ENCODE measurements at places on chromosomes 7 and 10.

GRCh38 chr7:91137788-91138368 lies 126.4 kb upstream of the FZD1 start:
- no peak for DNase-seq

- no peak for DNase-seq
Observed at GRCh38 chr7:47625861-47626715, 44.2 kb upstream of the TNS3 start.

GRCh38 chr7:81111358-81111757 lies 192.5 kb upstream of the SEMA3C start:
- DNase-seq, result no peak

DNA sequence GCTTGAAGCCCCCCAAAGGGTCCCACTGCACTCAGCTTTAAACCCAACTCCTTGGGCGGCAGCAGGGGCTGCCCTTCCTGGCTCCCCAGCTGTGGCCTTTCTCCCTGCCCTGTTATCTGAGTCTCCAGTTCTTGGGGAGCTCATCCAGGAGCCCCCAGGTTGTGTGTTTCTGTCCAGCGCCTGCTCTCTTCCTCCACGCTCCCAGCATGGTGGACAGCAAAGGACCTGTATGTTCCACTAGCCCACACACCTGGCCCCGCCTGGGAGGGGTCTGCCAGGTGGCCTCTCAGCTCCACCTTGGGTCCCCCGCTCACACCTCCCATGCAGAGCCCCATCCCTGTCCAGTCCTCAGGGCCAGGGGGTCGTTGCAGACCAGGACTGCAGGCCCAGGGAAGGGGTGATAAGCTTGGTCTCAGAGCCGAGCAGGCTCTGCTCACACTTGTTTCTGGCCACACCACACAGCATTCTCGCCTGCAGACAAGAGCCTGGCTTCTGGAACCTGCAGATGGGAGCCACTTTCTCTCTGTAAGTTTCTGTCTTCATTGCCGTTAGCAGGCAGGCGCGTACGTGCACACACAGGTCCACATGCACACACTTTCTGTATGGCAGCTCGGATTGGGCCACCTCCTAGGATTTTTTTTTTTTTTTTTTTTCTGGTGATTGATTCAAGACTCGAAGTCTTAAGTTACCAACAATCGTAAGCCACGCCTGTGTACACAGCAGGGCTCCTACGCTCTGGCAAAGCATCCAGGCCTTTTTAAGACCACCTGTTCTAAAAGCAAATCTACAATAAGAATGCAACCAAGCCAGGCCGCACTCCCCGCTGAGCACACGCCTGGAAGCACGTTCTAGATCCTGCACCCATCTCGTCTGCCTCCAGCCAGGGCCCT lies 104.6 kb downstream of the CYTH3 start:
- no peak for DNase-seq

- no peak for DNase-seq
Observed at GRCh38 chr7:36790311-36790787, 66.1 kb upstream of the AOAH start.

DNA sequence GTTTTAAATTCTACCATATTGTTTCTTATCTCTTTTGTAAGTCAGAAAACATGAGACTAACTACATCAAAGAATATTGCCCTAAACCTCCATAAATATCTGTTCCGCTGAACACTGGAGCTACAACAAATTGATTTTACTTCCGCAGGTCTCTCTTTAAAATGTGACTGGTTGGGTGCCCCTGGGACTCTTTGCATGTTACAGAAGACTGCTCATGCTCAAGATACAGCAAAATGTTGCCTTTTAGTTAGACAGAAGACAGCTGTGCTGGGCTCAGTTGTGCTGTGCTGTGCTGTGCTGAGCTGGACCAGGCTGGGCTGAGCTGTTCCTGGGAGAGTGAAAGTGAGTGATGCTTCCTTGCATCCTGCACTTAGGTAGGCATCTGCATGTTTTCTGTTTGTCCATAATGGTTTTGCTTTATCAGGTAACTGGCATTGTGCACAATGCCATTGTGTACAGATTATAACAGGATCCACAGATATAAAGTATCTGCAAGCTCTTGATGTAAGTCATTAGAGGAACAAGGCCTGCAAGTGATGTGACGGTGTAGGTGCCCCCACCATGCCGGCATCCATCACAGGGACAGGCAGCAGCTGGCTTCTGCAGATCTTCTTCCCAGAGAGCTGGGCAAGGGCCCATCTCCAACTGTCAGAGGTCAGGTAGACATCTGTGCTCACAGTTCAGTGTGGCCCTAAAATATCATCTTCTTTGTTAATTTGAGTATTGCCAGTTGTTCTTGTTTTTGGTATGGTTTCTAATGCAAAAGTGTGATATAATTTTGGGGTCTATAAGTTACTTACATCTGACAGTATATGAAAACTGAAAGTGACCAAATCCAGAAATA lies 972.5 kb upstream of the CELF2 start:
- no peak for DNase-seq

DNA sequence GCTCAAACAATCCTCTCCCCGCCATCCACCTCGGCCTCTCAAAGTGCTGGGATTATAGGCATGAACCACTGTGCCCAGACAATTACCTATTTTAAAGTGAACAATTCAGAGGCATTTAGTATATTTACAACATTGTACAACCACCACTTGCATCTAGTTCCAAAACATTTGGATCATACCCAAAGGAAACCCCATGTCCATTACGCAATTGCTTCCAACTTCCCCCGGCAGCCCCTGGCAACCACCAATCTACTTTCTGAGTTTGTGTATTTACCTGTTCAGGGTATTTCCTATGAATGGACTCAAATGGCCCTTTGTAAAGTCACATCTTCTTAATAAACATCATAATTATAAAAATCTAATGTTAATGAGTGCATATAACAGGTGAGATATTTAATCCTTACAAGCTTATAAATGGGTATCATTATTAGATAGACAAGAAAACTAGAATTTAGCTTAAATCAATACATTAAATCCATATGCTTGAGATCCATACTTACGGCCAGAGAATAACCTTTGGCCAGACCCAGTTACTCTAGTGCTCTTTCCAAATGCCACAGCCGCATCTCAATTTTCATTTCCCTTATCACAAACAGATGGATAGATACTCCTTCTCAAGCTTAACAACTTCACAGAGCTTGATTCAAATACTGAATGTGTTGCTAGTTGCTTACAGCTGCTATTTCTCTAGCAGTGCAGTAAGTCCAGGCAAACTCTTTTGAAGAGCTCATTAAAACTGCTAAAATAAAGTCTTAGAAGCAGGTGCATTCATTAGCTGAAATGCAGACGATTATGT lies 133.4 kb upstream of the MKLN1 start:
- no peak for DNase-seq

GRCh38 chr10:70088308-70088698 lies 35.7 kb downstream of the MACROH2A2 start:
- DNase-seq, result no peak

Data from GM12864 (cell line).